Dermis blood vessel endothelial cell (primary cell): ENCODE measurements at places on chromosomes 3 and 15. TPM values are rescaled to one million over a fixed set of nuclear protein-coding genes. Genes with fewer than 3 reads are reported as not detected.

TMEM40 gene
- total RNA-seq, result not detected in 2 replicates

EFHB gene
- 0.19 TPM in 1 of 2 replicates, not detected in the other for total RNA-seq

MUSTN1 gene
- not detected in 2 replicates for total RNA-seq

GCSAM gene
- not detected in 2 replicates for total RNA-seq

ATP13A4 gene
- total RNA-seq, result 0.05 TPM in 1 of 2 replicates, not detected in the other

TUBGCP5 gene
- total RNA-seq, result 7.0 and 25.8 TPM in 2 replicates

IL12A gene
- 0.60 and 0.68 TPM in 2 replicates for total RNA-seq

FOXL2 gene
- not detected in 2 replicates for total RNA-seq

DNA sequence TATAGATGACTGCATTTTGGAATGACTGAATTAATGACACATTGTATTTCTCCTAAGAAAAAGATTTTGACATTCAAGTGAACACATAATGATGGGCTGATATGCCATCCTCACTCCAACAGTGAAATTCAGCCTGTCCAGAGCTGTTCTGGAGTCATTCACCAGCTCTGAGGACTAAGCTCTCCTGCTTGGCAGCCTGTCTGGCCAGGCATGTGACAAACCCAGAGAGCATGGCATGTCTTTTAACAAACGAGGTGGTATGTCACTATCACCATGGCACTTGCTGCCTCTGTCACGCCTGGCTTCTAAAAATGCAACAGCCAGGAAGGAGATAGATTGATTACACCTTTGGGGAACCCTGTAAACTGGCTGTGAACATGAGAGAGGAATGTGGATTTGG, 1.4 kb downstream of the ACTC1 start:
- DNase-seq, result no peak

DNA sequence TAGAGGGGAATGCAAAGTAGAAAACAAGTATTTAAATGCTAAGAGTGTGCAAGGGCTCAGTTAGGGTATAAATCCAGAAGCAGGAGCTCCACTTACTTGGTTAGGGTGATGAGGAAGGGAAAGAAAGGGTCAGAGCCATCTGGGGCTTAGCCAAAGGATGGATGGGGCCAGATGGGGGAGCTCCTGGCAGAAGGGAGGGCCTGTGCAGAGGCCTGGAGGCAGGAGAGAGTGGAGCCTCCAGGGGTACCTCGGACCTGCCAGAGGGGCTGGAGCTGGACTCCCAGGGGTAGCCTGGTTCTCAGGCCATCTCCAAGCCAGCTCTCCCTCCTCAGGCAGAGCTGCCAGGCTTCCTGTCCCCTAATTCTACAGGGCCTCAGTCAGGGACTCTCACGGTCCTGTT, 506.3 kb downstream of the SHQ1 start:
- DNase-seq, result no peak

- peak; percentile 66 for DNase-seq
Measured at GRCh38 chr3:187112934-187113793, 26.1 kb downstream of the RPL39L start.

GRCh38 chr15:81410318-81410753, 36.3 kb upstream of the TMC3 start:
- DNase-seq, result peak; percentile 81

DNA sequence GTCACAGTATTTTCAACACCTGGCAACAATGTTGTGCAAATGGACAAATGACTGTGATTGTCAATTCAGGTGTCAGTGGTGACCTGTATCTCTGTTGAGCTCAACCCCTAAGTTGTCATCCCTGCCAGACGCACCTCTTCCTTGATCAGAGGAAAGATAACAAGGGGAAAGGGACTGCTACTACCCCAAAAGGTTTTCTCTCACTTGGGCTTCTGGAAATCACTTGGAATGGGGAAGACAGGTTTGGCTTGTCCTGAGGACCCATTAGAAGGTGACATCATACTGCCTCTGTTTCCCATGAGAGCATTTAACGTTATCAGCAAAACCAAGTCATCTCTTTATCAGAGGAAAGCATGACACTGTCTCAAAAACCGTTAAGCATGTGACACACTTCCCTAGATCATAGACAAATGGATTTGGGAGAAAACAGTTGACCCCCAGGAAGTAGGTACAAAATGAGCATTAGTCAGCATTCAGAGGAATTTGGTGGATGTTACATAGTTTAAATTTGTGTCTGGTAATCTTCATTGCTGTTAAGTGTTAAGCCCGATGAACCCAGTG, 769.5 kb downstream of the GRM7 start:
- DNase-seq, result peak; percentile 11

- DNase-seq, result no peak
Measured at GRCh38 chr3:183192650-183193300, 30.2 kb upstream of the LAMP3 start.

GRCh38 chr3:171950373-171950772, 89.0 kb upstream of the FNDC3B start:
- DNase-seq, result peak; percentile 44

DNA sequence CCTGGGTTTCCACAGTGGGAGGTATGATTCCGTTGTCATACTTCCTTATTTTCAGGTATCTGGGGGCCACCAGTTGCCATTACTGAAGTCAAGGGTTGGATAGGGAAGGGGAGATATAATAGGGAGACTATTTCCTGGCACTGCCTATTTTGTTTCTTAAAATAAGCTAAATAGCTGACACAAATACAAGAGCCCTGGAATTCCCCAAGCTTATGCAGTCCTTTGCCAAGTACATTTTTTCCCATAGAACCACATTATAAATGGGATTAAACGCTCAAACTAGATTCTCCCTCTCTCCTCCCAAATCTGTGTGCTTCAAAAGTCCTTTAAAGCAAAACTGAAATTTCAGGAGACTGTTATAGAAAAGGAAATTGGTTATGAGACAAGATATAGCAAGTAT, 68.7 kb downstream of the AP4E1 start:
- peak; percentile 10 for DNase-seq

DNA sequence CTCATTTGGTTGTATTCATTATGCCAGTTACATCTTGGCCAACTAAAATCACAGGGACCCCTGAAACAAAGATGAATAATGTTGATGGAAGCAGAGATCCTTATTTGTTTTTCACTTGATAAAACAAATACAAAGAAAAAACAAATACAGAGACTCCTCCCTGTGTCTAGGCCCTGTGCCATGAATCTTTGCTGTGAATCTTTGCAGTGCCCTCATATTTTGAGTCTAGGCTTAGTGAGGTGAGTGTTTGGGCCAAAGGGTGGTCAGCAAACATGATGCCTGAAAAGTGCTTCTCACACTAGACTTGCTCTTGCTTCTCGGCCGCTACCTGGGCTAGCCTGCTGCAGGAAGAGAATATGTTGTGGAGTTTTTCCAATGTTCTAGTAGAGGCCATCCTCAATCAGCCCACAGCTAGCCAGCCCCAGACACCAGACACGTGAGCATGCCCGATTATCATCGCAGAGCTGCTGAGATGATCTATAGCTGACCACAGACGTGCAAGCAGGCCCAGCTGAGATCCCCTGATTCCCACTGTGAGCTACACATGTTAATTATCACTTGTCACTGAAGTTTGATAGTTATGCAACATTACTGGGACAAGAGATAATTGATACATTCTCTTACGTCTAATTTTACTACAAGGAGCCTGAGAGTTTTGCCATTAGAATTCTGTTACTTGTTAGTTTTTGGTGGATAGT, 191.4 kb downstream of the THRB start:
- no peak for DNase-seq

- DNase-seq, result no peak
Measured at GRCh38 chr3:42753757-42754156, 19.3 kb downstream of the CCDC13 start.

DNA sequence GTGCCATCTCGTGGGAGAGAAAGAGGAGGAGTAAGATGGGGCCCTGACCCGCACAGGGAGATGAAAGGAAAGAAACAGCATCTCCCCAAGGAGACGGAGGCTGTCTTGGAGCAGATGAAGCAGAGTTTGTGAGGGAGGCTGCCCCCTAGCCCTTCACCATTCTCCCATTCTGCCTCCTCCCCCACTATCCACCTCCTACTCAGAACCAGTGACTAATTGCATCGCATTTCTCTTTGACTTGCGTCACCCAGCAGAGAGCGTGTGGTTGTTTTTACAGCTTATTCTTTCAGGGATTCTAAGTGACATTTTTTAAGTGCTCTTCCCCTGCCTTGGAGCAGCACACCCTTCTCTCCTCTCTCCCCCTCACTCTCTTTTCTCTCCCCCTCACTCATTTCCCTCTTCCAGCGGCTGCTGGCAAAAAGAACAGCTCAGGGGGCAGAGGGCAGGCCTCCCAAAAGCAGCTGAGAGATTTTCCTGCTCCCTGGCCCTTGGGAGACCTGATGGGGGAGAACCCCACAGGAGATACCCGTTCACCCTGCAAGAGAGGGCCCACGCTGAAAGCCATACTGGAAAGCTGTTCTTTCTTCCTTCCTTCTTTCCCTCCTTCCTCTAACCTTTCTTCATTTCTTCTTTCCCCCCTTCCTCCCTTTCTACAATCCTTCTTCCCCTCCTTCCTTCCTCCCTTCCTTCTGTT, 91.8 kb downstream of the MRPL46 start:
- DNase-seq, result no peak

DNA sequence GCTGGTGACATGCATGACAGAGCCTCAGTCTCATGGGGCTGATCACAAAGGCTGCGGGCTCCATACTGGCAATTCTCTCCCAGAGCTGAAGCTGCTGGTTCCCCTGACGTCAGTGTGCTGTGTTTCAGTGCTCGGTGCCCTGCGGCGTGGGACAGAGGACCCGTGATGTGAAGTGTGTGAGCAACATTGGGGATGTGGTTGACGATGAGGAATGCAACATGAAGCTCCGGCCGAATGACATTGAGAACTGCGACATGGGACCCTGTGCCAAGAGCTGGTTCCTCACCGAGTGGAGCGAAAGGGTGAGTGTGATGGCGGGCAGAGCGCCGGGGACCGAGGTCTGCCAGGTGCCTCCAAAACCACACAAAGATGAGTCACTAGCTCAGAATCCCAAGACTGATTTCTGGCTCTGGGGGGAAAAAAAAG, 62.0 kb upstream of the NR2E3 start:
- DNase-seq, result no peak

DNA sequence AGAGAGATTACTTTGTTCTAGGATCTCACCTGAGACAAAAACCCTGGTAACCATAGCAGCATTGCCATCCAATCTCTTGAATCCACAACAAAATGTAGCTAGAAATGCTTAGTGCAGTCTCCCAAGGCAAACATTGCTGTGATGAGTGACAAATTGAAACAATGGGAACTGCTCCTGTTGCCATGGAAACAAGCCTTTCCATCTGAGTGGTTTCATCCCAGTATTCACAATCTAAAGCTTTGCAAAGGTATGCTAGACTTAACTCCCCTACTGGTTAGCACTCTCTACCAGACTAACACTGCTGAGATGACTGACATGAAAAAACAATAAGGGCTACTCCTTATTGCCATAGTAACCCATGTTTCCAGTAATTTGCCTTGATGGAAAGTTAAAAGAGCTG, 172.6 kb upstream of the CNTN3 start:
- DNase-seq, result no peak

DNA sequence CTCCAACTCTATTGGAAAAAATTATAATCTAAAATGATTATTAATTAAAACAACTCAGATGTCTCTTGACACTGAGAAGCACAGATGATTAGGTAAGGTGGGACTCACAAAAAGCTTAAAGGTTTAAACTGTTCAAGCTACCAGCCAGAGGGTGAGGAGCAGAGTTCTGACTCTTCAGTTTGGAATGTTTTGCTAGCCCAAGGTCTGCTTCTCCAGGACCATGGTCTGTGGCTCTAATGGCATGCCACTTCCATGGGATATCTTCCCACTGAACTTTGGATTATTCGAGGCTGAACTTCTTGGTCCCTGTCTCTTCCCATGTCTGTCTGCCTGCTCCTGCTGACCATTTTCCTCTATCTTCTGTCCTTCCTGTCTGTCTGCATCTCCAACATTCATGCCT, 49.2 kb downstream of the CACNA2D3 start:
- no peak for DNase-seq

DNA sequence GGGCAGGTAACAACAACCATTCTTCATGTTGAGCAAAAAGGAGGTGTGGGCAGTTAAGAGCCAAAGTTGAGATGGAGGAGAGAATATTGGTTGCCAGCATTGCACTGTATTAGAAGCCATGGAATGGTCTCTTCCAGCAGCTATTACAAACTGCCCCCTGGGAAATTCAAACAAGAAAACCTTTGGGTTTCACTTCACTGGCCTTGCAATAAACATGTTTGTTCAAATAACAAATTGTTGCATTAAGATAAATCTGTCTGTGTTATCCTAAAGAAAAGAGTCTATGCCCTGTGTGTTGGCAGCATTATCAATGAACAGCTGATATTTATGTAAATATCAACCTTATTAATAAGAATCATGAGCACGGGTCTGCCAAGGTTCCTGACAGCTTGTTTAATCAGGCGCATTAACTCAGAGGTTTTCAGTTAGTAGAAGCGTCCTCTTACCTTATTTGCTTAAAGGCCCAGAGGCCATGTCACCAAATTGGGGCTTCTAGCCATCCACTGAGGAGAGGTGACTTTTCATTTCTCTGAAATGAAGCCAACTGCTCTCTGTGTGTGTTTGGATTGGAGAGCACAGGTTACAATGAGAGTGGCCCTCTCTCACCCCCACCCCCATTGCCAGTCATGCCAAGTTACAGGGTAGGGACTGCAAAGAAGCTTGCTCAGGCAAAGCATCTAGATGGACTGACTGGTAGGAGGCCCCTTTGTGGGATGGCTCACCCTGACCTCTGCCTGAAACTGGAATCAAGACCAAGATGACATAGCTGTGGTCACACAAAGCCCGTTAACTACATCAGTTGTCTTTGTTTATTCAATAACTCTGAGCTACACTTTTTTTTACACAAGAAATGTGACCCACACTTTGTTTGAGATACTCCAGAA, 10.5 kb downstream of the FILIP1L start:
- DNase-seq, result no peak

DNA sequence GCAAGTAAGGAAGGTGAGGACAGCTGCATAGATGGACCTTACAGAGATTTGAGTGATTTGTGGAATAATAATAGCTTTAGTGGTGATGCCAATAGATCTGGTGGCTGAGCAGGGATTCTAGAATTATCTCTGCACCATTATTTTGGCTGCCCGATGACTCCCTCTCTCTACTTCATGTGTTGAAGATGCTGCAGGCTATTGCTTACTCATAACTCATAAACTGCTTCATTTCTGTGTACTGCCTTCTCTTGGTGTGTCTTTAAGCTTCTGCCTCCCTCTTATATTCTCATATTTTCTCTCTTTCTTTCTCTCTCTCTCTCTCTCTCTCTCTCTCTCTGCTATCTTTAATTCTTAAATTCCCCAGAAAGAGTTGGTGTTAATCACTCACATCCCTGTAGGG, 256.0 kb upstream of the TRIM42 start:
- no peak for DNase-seq
